ENCODE measurements at places on chromosomes 6 and 20. TPM values are rescaled to one million over a fixed set of nuclear protein-coding genes. Genes with fewer than 3 reads are reported as not detected.

CDH4 gene
- total RNA-seq = 0.11 TPM

MUC21 gene
- total RNA-seq = not detected

C6orf118 gene
- total RNA-seq = not detected

CLIC5 gene
- total RNA-seq = not detected

FRK gene
- 0.11 TPM for total RNA-seq

EEF1A2 gene
- total RNA-seq = 7.9 TPM

COL20A1 gene
- not detected for total RNA-seq

PLCB4 gene
- 4.8 TPM for total RNA-seq

MCM8 gene
- total RNA-seq = 4.0 TPM

LPA gene
- total RNA-seq = not detected

AVP gene
- not detected for total RNA-seq

SEL1L2 gene
- not detected for total RNA-seq

THBD gene
- total RNA-seq = 7.2 TPM

BIRC7 gene
- not detected for total RNA-seq

PHACTR3 gene
- 3.4 TPM for total RNA-seq

RBM24 gene
- total RNA-seq = 0.22 TPM

PTCRA gene
- not detected for total RNA-seq

SAMD5 gene
- total RNA-seq = 0.43 TPM

ABCC10 gene
- 12.1 TPM for total RNA-seq

C20orf141 gene
- total RNA-seq = not detected

TEAD3 gene
- 0.17 TPM for total RNA-seq

UBD gene
- 7.8 TPM for total RNA-seq

FAM209A gene
- 0.17 TPM for total RNA-seq

MLIP gene
- 1.5 TPM for total RNA-seq

KCNG1 gene
- total RNA-seq = 2.8 TPM

HCRTR2 gene
- total RNA-seq = not detected

LSM2 gene
- 22.2 TPM for total RNA-seq

SLC4A11 gene
- 7.8 TPM for total RNA-seq

DEFB119 gene
- not detected for total RNA-seq

TRIM31 gene
- total RNA-seq = not detected

RIPOR3 gene
- not detected for total RNA-seq

RIPPLY2 gene
- total RNA-seq = 0.17 TPM

BCAS1 gene
- not detected for total RNA-seq

TTK gene
- 2.7 TPM for total RNA-seq

MMS22L gene
- total RNA-seq = 5.5 TPM

B4GALT5 gene
- total RNA-seq = 48.4 TPM

KHDC1L gene
- total RNA-seq = not detected

CTCFL gene
- not detected for total RNA-seq

CFB gene
- total RNA-seq = 0.22 TPM

ZNF165 gene
- 0.26 TPM for total RNA-seq

UNC5CL gene
- total RNA-seq = 0.09 TPM

GPSM3 gene
- total RNA-seq = 5.9 TPM

CLPSL1 gene
- not detected for total RNA-seq

SPTLC3 gene
- 0.22 TPM for total RNA-seq

INSM1 gene
- not detected for total RNA-seq

EYA2 gene
- 0.11 TPM for total RNA-seq

C6orf52 gene
- not detected for total RNA-seq

UST gene
- 0.65 TPM for total RNA-seq

Measured in dermis lymphatic vessel endothelial cell (primary cell).